T-helper 2 cell treated with Interferon-gamma antibody and Interleukin-4, amounts not matched to agents 5 μg/mL and 100 μg/mL, for 36 hours (primary cell): ENCODE measurements at places on chromosomes 7 and 10.

DNA sequence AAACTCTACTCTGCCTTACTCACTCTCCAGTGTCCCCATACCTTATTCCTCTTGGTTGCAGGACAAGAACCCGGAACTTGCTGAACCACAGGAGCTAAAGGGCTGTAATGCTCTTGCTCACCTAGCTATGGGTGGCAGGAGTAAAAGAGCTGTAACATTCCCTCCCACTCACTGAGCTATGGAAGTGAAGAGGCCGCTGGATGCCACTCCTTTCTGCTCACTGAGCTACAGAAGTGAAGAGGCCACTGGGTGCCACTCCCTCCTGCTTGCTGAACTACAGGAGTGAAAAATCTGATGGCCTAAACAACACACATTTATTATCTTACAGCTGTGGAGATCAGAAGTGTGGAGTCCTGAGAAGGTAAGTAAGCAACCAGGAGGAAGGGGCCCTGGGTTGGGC lies 17.5 kb downstream of the MRPS24 start:
- no peak for DNase-seq

GRCh38 chr10:93417266-93417665 lies 64.9 kb downstream of the MYOF start:
- no peak for DNase-seq

DNA sequence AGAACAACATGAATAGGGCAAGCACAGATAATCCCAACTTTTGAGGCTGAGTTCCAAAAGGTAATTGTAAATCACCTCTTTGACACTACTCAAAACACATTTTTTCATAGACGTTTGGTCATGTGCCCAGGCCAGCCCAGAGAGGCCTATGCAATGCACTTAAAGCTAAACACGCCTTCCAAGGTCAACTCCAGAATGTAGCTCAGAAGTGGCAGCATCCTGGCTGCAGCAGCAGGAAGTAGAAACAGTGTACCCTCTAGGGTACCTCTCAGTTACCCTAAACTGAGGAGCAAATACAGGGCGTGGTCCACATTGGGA lies 58.7 kb downstream of the OSBPL3 start:
- DNase-seq: no peak

DNA sequence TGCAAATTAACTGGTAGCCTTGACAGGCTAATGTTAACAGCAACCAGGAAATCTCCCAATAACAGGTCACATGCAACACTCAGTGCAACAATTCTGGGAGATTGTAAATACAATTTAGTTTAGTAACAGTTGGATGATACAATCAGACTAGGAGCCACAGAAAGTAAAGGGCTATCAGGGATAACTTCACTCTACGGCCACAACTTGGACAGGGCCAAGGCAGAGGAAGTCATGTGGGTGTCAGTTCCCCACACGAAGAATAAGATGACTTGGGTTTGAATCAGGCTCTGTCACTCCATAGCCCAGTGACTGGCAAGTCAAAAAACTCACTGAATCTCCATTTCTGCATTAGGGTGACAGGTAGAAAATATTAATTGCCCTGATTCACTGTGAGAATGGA lies 217.3 kb upstream of the CCDC6 start:
- no peak for DNase-seq

- no peak for DNase-seq
Observed at GRCh38 chr10:114026189-114027040, 17.3 kb upstream of the ADRB1 start.

DNA sequence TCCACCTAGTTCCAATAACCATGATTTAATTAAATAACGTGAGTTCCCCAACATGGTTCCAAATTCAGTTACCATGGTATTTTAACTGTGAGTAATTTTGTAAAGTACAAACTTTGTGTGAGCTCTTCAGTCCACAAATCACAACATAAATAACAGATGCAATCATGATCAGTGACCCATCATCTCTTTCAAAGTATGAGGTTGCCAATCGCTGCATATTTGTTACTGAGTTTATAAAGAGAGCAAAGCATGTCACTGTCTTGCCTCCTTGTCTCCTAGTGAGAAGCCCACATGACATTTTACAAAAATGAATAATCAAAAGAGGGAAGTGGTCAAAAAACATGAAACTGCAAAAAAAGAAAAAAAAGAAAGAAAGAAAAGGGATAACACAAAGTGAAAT lies 69.1 kb upstream of the PDSS1 start:
- no peak for DNase-seq

- DNase-seq: no peak
Observed at GRCh38 chr7:142866361-142867096, 11.7 kb downstream of the EPHB6 start.

DNA sequence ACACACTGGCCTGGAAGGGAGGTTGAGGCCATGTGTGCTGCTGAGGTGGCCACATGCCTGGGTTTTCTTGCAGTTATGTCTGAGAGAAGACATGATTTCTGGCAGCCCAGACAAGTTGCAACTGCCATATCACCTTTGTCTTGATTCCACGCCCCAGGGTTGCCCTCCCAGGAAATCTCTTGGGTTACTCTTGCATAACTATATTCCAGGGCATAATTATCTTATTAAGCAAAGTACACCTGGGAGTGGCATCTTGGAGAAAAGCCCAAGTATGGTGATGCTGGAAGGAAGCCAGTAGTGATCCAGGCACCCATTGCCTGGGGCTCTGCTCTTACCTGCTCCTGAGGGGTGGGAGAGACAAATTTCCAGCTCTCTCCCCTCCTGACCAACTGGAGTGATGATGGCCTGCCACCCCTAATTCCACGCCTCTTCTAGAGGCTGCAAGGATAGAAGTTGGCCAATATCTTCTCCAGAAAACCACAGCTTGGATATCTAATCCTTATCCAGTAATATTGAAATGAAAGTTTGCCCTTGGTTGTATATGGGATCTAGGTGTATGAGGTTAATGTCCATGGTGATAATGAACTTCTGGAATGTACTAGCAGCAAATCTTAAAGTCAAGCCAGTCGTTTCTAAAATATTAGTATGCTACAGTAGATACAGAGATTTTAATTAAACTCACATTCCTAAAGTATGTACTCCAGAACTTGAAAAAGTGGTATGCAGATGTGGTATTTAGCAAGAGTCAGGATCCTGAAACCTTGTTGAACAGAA lies 5.0 kb downstream of the AKR1B10 start:
- no peak for DNase-seq

GRCh38 chr7:70944516-70944915 lies 187.4 kb upstream of the GALNT17 start:
- no peak for DNase-seq

- DNase-seq: no peak
Observed at GRCh38 chr10:70510904-70511303, 32.3 kb downstream of the PALD1 start.

DNA sequence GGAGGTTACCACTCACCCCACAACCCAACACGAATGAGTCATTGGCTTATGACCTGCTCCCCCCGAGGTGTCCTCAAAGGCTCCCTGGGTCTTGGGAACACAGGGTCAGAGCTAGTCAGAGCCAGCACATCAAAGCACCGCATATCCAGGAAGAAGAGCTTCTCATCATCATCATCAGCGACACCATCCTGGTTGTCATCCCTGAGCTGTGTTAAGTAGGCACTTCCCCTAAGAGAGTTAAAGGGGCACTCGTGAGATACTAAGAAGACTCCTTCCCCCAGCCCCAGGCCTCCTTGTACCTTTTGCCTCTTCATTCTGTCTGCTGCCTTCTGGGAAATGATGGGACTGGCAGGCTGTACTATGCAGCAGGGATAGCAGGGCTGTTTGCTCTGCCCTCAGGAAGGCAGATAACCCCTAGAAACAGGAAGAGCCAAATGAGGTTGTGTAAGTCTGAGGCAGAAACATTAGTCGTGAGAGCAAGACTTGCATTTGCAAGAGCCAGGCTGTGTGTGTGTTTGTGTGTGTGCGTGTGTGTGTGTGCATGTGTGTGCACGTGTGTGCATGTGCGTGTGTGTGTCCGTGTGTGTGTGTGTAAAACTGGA lies 11.1 kb upstream of the CPA1 start:
- no peak for DNase-seq

GRCh38 chr10:1872151-1872726 lies 134.9 kb upstream of the ADARB2 start:
- no peak for DNase-seq

DNA sequence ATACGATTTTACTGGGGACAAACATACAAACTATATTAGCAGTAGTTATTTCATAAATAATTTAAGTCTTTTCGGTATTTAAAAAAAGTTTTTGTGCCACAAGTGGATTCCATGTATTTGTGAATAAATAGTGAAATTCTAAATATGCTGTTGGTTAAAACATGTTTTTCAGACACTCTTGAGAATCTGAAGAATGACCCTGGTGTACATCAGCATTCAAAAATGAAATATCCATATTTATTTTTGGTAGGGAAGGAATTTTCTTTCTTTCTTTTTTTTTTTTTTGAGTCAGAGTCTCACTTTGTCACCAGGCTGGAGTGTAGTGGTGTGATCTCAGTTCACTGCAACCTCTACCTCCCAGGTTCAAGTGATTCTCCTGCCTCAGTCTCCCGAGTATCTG lies 136.1 kb upstream of the CDK6 start:
- no peak for DNase-seq

GRCh38 chr10:4130685-4131084 lies 345.7 kb upstream of the KLF6 start:
- no peak for DNase-seq

GRCh38 chr7:45973725-45974532 lies 52.9 kb upstream of the IGFBP3 start:
- DNase-seq: no peak

- no peak for DNase-seq
Observed at GRCh38 chr7:83842894-83843293, 194.0 kb upstream of the SEMA3E start.

DNA sequence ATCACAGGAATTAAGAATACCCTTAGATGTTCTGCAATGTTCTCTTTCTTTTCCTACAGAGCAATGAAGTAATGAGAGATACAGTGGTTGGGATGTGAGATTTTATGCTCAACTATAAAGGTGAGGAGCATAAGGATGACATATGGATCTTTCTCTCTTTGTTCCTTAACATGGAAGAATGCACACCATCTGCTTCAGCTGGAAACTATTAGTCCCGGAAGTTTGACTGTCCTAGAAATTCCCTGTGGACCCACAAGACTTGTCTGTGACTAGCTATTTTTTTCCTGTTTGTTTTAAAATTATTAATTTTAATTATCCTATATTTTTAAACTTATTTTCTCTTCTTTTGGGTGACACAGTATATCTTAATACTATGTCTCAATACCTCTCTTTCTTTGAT lies 80.2 kb downstream of the DKK1 start:
- no peak for DNase-seq

- no peak for DNase-seq
Observed at GRCh38 chr7:134414109-134414508, 44.8 kb downstream of the AKR1B1 start.

- DNase-seq: no peak
Observed at GRCh38 chr7:70694434-70694970, 437.4 kb upstream of the GALNT17 start.

GRCh38 chr7:95578299-95578855 lies 17.9 kb downstream of the PDK4 start:
- no peak for DNase-seq

DNA sequence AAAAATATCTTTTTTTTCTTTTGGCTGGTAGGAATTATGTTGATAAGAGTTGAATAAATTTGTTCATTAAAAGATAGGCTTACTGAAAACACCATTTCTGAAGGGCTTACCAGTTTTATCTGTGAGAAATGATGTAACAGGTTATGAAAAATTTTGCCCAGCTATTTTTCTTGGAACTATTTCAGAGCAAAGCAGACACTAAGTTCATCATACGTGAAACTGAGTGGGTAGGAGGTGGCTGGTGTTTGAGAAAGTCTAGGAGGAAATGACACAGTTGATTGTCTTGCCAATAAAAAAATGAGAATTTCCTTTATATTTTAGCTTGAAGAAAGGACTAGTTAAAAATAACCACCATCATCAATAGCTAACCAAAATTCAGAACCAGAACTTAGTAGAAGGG lies 6.2 kb upstream of the MRC1 start:
- DNase-seq: no peak

DNA sequence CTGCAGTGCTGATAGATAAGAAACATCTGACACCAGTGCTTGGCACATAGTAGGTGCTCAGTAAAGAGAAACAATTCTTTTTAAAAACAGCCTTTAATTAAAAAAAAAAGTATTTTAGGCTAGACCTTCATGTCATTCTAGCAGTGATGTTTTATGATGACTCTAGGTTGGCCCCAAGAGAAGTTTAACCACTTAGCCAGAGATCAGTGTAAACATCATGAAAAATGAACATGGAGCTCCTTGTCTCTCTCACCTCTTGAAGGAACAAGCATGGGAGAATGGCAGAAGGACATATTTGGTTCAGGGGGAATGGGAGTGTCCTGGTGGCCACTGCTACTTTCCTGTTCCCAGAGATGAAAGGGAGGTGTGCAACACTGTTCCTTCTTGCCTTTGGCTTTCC lies 641.0 kb downstream of the LRMDA start:
- DNase-seq: no peak

- no peak for DNase-seq
Observed at GRCh38 chr7:143047326-143047725, 4.8 kb upstream of the OR6V1 start.

- DNase-seq: no peak
Observed at GRCh38 chr10:132882069-132882951, 60.1 kb downstream of the CFAP46 start.

GRCh38 chr7:128131731-128132130 lies 100.5 kb upstream of the LRRC4 start:
- DNase-seq: no peak

DNA sequence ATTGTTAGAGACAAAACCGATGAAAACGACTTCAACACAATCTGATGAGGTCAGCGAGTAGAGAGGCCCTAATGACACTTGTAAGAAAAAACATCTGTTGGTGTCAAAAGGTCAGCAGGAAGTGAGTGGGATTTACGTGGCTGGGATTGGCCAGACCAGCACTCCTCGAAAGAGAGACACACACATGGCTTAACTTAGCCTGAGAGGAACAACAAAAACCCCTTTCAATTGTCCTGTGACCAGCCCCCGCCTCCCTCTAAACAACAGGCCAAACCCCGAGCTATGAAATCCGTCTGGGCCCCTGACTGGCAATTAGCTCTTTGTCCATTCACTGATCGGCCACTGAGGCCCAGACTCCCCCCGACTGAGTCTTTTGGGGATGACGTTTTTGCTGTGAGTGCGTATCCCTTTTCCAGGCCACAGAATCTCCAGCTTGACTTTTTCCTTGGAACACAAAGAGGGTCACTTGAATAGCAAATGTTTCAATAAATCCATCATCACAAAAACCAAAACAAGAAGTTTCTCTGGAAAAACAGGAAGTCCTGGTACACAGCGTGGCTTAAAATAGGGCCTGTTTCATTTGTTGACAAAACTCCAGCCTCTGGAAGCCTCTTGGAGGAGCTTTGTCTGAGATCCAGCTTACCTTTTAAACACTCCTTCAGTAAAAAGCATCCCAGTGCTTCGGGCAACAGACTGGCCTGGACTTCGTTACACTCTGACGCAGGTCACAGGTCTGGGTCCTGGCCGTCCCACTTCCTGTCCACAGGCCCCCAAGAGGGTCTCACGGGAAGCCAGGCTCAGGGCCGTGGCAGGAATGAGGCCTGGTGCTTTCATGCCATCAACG lies 103.0 kb downstream of the CTBP2 start:
- DNase-seq: no peak
